ENCODE measurements at places on chromosomes 2 and 18. TPM values are rescaled to one million over a fixed set of nuclear protein-coding genes. Genes with fewer than 3 reads are reported as not detected.

DNA sequence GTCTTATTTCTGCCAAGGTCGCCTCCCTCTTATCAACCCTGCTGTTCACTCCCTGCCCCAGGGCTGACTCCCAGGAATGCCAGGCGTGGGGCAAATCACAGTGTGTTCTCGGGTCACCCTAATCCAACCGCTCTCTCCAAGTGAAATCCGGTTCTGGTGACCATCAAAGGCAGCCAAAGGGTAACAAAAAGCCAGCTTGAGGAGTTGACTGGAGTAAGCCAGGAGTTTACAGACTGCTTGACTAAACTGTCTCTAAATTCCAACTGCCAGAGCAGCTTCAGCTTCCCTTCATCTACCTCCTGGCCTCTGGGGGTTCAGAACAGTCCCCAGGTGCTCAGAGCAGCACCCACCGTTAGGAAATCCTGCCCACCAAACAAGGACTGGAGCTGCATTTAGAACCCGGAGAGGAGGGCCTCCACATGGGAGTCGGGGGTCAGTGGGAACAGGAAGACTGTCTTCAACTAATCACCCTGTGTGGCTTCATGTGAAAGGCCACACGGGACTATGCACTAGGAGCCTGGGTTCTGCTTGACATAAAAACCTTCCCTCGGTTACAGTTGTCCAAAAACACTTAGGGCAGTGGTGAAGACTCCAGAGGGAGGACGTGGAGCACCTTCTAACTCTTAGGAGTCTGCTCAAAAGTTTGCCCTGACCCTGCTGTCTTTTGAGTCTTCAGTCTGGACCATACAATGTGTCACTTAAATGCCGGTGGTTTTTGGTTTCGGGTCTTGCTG is 24.2 kb upstream of the MCFD2 start:
- H3K27ac ChIP-seq: peak overlapping the region; percentile 95
- no peak for DNase-seq
- peak overlapping the region; percentile 89 for H3K4me3 ChIP-seq

DNA sequence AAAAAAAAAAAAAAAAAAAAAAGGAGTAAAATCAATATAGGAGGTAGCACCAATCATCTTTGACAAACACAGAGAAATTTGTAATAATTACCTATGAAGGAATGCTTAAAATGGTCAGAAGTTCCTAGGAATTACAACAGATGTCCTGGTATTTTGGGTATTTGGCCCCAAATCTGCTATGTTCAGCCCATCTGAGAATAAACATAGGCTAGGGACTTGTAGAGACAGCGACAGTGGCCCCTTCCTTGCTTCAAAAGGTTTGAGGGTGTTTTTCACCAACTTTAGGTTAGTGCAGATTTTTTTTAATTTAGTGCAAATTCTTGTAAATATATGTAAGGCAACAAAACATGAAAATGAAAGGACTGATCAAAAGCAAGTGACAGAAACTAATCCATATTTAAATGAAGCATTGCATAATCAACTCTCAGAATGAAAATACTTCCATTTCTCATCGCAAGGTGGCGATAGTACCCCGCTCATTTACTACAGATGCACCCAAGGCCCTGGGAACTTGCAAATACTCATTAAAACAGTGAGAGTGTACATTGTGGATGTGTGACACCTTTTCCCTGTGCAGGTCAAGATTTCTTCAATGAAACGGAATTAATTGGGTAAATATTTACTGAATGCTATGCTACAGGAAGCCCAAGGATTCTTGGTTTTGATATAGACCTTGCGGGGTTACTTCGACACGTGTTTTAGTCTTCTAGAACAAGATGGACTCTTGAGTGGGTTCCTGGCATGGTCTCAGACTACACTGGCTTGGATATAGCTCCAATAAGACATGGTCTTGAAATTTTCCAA is 44.6 kb downstream of the FAM124B start:
- no peaks in the 10 kb centered on the region for H3K27me3 ChIP-seq
- H3K4me1 ChIP-seq: no peaks in the 10 kb centered on the region
- no peak overlapping the region for H3K27ac ChIP-seq
- no peak overlapping the region for H3K4me3 ChIP-seq
- DNase-seq: peak; percentile 53

DNA sequence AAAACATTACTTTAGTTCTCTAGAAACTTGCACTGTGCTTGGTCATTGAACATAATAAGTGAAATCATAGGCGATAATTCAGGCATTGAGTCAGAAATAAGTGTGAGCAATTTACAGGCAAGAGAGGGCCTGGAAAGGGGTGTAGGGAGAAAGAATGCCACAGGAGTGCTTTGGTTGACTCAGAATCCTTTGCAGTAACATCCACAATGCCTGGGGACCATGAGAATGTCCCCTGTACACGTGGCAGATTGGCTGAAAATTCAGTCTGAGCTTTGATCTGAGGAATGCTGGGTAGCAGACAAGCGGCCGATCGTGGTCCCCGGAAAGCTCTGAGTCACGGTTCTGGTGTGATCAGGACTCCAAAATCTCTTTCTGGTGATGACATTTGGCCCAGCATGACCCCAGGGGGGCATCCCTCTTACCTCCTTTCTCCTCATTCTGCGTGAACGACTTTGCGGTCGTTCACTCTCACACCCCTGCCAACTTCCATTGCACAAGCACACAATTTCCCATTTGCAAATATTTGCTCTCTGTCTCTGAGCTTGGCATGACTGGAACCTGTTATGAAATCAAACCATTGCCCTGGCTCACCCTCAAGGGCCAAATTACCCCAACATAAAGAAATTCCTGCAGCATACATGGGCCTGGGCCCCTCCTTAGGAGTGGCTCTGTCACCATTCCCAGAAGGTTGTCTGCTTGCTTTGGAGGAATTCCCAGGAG is 305.0 kb upstream of the EPAS1 start:
- H3K27ac ChIP-seq: peak overlapping the region; percentile 80
- peak; percentile 77 for DNase-seq
- H3K36me3 ChIP-seq: no peaks in the 10 kb centered on the region
- peaks cover 17% of the 10 kb centered on the region for H3K4me1 ChIP-seq
- H3K4me3 ChIP-seq: no peak overlapping the region

DNA sequence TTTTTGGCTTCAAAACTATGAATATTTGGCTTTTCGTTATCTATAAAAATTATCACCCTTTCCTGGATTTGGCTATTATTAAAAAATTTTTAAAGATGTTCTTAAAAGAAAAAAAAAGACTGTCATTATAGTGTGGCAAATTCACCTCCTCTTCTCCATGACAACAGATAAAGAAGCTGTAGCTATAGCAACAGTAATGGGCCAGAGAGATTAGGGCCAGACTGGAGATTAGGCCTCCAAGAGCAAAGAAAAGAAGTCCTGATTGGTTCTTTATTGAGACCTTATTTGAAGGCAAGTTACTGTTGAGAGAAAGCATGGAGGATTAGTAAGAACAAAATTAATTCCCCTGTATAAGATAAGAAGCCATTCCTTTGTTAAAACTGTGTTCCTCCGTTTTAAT is 812.5 kb downstream of the DCC start:
- no peaks in the 10 kb centered on the region for H3K27me3 ChIP-seq
- H3K36me3 ChIP-seq: no peaks in the 10 kb centered on the region
- no peak overlapping the region for H3K27ac ChIP-seq
- H3K4me3 ChIP-seq: no peak overlapping the region

Gene FZD7
- 14.6 TPM for total RNA-seq

DNA sequence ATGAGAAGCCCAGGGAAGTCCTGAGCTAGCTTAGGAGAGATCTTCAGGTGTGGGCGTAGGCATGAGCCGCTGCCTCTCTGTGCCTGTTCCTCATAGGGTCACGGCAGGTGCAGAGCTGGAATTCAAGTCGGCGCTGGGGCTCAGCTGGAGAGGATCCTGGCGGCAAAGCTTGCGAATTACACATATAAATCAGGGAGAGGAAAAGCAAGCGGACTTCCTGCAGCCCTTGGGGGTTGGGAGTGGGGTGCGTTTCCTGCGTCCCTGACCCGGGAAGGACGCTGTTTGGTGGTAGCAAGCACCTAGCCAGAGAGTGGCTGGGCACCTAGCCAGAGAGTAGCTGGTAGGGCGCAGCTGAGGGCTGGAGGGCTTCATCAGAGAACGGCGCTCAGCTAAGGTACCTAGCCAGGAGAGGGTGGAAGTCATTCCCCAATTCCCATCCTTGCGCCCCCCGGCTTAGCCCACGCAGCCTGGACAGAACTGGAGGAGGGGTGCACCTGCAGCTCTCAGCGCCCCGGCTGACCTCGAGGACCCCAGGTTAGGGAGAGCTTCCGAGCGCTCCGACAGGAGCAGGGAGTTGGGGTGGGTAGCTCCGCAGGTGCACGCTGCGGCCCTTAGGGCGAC is 459 bp upstream of the EFR3B start:
- DNase-seq: peak; percentile 70
- H3K4me3 ChIP-seq: peak overlapping the region; percentile 64
- H3K36me3 ChIP-seq: no peaks in the 10 kb centered on the region
- peaks cover 22% of the 10 kb centered on the region for H3K4me1 ChIP-seq
- H3K27ac ChIP-seq: peak overlapping the region; percentile 74

DNA sequence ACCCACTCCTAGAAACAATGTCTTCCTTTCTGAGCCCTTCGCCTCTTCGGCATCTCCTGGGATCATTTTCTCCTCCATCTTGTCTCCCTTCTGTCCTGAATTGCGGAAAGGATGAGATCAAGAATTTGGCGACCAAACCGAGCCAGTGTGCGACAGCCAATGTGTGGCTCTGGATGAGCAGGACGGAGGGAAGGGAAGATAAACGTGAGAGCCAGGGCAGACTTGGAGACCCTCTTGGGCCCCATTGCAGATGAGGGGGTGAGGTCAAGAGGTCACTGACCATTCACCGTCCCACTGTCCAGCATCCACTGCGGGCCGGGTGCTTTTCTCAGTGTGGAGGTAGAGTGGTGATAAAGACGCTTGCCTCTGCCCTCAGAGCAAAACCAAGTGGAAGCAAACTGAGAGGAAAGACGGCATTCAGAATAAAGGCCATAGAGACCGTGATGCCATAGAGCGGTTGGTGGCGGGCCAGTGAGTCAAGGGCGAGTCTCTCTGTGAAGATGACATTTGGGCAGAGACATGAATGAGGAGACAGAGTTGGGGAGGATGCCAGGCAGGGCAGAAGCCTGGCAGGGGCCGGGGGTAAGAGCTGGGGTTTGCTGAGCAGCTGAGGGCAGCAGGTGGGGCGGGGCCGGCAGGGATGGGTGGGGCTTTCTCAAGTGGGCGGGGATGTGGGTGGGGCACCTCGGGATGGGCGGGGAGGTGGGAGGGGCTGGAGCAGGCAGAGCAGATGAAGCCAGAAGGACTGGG is 55.6 kb downstream of the ACAA2 start:
- no peak for DNase-seq
- no peak overlapping the region for H3K27ac ChIP-seq
- H3K27me3 ChIP-seq: no peaks in the 10 kb centered on the region

Gene CARF
- total RNA-seq: 13.9 TPM

DNA sequence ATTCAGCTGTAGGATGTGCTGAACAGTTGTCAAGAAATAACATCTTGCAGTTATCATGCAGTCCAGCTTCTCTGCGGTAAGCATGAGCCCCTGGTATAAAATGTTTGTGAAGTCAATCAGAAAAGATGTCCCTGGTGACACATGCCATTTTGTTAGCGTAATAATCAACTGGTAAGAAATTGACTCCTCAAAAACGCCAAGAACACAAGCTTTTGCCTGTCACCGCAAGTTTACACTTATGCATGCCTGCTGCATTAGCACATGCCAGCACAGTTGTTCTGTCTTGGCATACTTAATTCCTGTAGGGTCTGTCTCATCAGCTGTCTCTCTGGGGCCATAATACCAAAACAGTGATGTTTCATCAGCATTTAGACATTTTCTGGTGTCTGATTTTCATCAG is 524.8 kb upstream of the DSEL start:
- no peak for DNase-seq
- H3K4me1 ChIP-seq: no peaks in the 10 kb centered on the region
- no peak overlapping the region for H3K4me3 ChIP-seq
- no peak overlapping the region for H3K27ac ChIP-seq
- no peaks in the 10 kb centered on the region for H3K27me3 ChIP-seq
- H3K36me3 ChIP-seq: no peaks in the 10 kb centered on the region

- H3K36me3 ChIP-seq: no peaks in the 10 kb centered on the region
- H3K4me1 ChIP-seq: peaks cover 12% of the 10 kb centered on the region
- no peak for DNase-seq
- H3K27me3 ChIP-seq: no peaks in the 10 kb centered on the region
Observed at GRCh38 chr18:61887838-61888237, 5.0 kb downstream of the RNF152 start.

DNA sequence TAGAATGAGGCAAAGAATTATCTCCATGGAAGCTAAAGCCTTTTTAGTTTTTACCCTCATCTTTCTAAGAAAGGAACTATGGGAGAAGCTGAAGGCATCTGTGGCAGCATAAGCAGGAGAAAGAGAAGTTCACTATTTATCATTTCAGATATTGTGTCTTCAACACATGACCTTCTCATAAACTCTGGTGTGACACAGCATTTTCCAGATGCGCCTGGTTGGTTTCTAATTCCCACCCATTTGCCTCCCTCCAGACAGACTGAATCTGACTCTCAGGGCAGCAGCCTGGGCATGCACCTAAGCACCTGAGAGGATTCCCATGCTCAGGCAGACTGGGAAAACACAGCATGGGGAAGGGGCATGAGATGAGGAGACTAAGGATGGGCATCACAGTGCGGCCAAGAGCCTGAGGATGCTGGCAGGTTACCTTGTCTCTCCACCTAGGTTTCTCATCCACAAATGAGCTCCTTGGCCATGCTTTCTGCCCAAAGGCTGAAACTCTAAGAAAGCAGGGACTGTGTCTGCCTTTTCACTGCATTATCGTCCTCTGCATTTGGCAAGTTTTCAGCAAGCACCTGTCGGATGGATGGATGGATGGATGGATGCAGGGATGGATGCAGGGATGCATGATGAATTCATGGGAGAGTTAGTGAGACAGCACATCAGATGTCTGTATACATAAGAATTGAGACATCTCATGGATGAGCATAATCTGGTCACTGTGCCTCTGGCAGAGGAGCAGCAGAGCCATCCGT is 28.8 kb upstream of the SULT1C4 start:
- H3K36me3 ChIP-seq: no peaks in the 10 kb centered on the region
- no peak for DNase-seq
- no peak overlapping the region for H3K4me3 ChIP-seq
- no peaks in the 10 kb centered on the region for H3K4me1 ChIP-seq
- H3K27me3 ChIP-seq: no peaks in the 10 kb centered on the region

Gene GREB1L
- 1.5 TPM for total RNA-seq

Gene IL1RN
- 10.0 TPM for total RNA-seq

DNA sequence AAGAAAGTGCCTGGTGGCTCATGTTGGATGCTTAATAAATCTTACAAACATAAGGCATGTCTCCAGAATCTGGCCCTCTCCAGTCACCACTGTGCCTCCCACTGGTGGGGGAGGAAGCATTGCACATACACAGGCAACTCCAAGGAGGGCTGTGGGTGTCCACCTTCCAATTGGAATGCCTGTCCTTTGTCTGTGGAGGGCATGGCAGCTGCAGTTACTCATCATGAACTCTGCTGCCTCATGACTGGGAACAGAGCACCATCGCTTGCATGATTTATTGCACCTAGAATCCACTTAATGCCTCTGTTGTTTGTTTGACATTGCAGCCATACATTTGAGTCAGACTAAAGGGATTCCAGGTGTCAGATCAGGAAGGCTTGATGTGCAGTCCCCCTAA is 278.9 kb downstream of the PRKCE start:
- peaks cover 3% of the 10 kb centered on the region for H3K4me1 ChIP-seq
- no peak for DNase-seq
- H3K27ac ChIP-seq: peak overlapping the region; percentile 7
- no peaks in the 10 kb centered on the region for H3K36me3 ChIP-seq
- no peak overlapping the region for H3K4me3 ChIP-seq
- H3K27me3 ChIP-seq: no peaks in the 10 kb centered on the region

GRCh38 chr18:3391704-3392466 is 58.1 kb upstream of the TGIF1 start:
- no peaks in the 10 kb centered on the region for H3K36me3 ChIP-seq
- no peaks in the 10 kb centered on the region for H3K4me1 ChIP-seq
- no peaks in the 10 kb centered on the region for H3K27me3 ChIP-seq
- DNase-seq: no peak

Gene HNRNPLL
- total RNA-seq: 49.7 TPM
